ENCODE measurements at places on chromosomes 3 and 15.
A peak's percentile ranks its signal among the peaks of the same experiment; 100 is the strongest.

- no peak for DNase-seq
Observed at GRCh38 chr3:15307580-15307979, 24.8 kb downstream of the SH3BP5 start.

- no peak for DNase-seq
Observed at GRCh38 chr3:114308830-114309229, 15.0 kb downstream of the TIGIT start.

DNA sequence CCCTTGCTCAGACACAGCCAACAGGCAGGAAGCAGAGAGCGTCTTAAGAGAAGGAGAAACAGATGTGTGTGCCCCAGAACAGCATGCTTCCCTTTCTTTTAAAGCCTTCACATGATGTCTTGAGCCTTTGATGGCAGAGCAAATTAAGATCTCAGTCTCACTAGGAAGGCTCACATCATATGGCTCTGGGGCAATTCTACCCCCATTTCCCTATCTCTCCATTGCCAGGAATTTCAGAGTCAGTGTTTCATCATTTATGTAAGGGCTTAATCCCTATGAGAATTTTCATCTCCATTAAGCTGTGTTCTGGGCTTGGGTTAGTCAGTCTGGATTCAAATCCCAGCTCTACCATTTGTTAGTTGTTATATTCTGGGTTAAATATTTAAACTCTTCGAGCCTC is 41.4 kb upstream of the GLCE start:
- DNase-seq = no peak

DNA sequence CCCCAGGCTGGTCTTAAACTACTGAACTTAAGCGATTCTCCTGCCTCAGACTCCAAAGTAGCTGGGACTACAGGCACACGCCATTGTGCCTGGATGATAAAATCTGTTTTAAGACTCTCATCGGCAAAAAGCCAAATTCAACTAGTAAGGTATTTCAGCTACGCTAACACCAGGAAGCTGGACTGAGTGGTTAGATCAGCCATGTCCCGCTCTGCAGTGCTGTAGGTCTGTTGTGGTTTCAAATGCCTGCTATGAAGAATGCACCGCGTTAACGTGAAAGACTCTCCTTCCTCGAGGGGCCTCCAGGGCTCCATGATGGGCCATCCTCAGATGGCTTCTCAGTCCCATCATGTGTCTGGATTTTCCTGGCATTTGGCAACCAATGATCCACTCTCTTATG is 70.2 kb downstream of the PCOLCE2 start:
- DNase-seq = no peak

GRCh38 chr15:44102675-44103254 is 92.3 kb downstream of the FRMD5 start:
- peak; percentile 83 for DNase-seq

GRCh38 chr3:194312743-194313281 is 38.3 kb downstream of the CPN2 start:
- no peak for DNase-seq

DNA sequence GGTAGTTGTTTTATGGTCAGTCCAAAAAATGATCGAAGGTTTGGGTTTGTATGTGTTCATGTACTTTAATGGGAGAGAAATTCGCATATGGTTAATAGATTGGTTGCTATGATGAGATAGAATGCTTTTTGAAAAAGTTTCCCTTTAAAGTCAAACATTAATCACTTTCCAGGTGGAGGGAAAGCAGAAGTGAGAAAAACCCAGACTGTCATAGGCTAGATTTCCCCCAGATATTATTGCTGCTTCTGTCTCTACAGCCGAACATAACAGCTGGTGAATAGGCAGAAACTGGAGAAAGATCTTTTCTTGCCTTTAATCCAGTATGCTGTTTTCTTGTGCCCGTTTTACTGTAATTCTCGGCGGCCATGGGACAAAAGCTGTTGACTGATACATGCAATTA is 287.6 kb downstream of the SOX2 start:
- DNase-seq = no peak
